Activated gamma-delta T cell (primary cell): ENCODE measurements at places on chromosomes 4 and X.

DNA sequence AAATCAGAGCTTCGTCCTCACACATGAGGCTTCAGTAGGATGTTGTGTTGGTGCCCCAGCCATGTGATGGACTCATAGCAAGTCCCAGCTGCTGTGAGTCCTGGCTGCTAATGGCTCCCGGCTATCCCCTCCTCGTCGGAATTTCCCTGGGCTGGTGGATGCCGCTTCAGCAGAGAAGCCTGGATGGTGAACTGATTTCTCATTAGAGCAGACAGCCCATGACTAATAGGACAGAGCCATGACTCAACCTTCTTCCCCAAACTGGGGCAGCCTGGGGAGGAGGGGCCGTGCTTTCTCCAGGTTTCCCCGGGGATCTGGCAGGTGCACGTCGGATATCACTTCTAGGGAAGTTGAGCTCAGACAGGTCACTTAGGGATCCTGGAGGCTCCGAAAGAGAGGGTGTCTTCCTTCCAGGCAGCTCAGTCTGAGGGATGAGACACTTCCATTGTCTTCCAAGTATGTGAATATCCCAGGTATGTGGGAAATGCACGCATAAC, 112.7 kb downstream of the ASMT start:
- no peak for DNase-seq

GRCh38 chrX:13476384-13476783, 93.0 kb upstream of the EGFL6 start:
- no peak for DNase-seq

DNA sequence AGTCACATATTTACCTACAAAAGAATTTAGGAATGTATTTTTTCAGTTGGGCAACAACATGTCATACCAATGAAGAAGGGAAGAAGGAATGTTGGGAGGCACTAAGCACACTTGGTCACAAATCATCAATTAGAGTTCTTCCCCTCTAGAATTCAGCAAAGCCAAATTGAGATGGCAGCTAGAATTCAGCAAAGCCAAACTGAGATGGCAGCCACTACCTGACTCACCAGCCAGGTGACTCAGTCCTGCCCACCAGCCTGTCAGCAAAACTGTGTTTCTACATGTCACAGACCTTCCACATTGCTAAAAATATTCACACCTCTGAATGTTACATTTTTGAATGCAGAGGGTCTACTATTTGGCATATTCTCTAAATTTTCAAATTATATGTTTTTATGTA, 63.2 kb upstream of the NOCT start:
- DNase-seq, result no peak

GRCh38 chrX:83509254-83509801, 1.2 kb downstream of the POU3F4 start:
- no peak for DNase-seq

GRCh38 chrX:50988649-50989048, 78.1 kb downstream of the BMP15 start:
- no peak for DNase-seq

- DNase-seq, result no peak
Measured at GRCh38 chr4:11514779-11515419, 86.2 kb upstream of the HS3ST1 start.
